ENCODE measurements at places on chromosomes 3 and 15.

DNA sequence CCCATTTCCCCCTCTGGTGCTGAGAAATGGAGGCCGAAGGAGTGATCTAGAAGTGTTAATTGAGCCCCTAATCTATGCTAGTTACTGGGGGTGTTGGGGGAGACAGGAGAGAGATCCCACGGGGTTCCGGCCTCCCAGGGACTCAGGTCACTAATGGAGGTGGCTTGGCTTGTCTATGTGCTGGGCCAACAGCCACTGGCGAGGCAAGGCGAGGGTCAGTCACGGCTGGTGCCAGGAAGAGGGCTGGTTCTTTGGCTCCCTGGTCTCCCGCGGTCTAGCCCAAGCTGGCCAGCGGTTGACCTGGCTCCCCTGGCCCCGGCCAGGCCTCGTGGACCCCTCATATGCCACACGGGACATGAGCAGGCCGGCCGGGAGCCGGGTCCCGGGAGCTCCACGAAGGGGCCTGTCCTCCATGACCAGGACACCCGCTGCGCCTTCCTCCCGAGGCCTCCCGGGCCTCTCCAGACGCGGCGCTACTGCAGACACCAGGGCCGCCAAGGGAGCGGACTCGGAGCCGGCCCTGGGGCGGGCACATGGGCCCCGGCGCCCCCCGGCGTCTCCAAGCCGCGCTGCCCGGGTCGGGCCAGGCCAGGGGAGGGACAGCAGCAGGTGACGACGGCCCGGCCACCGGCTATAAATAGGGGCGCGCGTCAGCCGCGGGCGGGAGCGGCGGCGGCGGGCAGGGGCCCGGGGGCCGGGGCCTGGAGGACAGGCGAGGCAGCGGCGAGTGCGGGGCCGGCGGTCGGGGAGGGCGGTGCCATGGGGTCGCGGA, at the start of gene ALPK3:
ALPK3 (plus strand) TSS at position 663 of the 772 bp plus-strand sequence; CDS start at position 760, 97 bp downstream.
- DNase-seq, result peak; percentile 37

DNA sequence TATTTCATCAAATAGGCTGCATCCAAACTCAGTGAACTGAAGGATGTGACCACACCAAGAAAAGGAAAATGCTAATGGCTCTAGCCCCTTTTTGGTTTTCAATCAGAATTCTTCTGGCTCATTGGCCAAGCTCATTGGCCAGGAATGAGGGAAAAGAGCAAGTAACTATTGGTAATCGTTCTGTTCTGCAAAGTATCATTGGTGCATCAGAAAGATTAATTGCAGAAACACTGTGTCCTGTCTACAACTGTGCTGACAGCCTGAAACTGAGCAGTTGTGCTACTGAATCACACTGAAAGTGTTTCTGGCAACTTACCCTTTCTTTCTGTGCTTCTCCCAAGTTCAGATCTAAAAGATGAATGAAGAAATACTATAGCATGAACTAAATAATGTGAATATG, 116.4 kb upstream of the ROBO2 start:
- no peak for DNase-seq

- DNase-seq, result no peak
Observed at GRCh38 chr3:73556520-73557372, 68.0 kb downstream of the PDZRN3 start.

- no peak for DNase-seq
Observed at GRCh38 chr3:163561151-163561550, 1517.1 kb downstream of the SI start.

GRCh38 chr3:124451630-124452317, 278.5 kb upstream of the UMPS start:
- no peak for DNase-seq

- DNase-seq, result no peak
Observed at GRCh38 chr3:127733781-127734180, 61.0 kb downstream of the ABTB1 start.

DNA sequence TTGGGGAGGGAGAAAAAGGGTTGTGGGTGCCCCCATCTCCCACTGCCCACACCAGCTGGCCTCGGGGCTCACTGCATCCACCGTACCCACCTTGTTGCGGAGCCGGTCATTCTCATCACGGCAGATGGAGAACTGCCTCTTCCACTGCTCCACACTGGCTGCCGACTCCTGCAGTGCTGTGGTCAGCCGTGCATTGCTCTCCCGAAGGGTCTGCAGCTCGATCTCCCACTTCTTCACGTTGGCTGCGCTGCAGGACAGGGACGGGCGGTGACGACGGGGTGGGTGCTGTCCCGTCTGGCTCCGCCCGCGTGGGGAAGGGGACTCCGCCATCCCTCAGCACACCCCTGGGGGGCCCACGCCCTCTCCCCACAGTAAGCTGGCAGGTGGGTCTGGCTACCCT, 45.1 kb downstream of the WHAMM start:
- no peak for DNase-seq

DNA sequence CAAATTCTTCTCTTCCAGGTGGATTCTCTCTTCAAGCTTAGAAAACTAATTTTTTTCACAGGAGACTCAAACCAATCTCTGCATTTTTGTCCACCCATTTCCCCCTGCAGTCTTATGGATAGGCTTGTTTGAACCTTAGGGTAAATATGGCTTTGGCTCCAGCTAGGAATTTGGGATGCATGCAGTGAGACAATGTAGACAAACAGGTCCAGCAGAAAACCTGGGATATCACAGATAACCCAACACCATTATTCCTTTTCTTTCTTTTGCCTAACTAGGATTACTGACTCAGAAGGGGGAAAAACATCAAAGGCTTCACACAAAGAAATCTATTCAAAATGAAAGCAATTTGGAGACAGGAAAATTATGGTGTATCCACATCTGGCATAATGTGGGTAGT, 11.2 kb upstream of the SEMA5B start:
- DNase-seq, result no peak

GRCh38 chr3:154729741-154730140, 299.8 kb upstream of the GPR149 start:
- DNase-seq, result no peak

GRCh38 chr3:98765721-98766120, 2.6 kb downstream of the ST3GAL6 start:
- DNase-seq, result no peak

GRCh38 chr3:189394599-189395121, 222.9 kb downstream of the TPRG1 start:
- no peak for DNase-seq

DNA sequence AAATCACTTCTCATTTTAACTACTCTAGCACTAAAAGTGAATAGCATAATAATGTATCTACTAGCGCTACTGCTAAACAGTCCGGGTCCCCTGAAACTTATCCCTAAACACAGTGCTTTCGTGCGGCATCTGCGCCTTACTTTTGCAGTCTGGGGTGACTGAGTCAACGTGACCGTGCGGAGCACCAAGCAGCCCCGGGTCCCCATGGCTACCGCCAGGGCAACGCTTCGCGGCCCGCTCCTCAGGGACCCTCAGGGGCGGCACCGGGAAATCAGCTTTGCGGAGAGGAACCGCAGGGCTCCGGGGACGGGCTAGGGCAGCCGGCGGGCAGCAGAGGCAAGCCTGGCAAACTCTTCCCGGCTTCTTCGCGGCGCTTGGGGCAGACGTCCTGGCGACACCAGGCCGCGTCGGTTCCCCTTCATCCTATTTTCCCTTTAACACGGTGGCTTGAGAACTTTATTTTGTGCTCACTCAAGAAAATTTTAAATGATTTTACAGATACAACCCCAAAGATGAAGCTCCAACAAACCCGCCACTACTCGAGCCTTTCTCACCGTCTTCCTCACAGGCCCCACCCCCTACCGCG, 757 bp upstream of the DIPK2A start:
- DNase-seq, result peak; percentile 74

GRCh38 chr3:3664935-3665334, 134.3 kb upstream of the LRRN1 start:
- DNase-seq, result no peak

- DNase-seq, result no peak
Observed at GRCh38 chr3:169694117-169694516, 30.6 kb upstream of the MECOM start.

DNA sequence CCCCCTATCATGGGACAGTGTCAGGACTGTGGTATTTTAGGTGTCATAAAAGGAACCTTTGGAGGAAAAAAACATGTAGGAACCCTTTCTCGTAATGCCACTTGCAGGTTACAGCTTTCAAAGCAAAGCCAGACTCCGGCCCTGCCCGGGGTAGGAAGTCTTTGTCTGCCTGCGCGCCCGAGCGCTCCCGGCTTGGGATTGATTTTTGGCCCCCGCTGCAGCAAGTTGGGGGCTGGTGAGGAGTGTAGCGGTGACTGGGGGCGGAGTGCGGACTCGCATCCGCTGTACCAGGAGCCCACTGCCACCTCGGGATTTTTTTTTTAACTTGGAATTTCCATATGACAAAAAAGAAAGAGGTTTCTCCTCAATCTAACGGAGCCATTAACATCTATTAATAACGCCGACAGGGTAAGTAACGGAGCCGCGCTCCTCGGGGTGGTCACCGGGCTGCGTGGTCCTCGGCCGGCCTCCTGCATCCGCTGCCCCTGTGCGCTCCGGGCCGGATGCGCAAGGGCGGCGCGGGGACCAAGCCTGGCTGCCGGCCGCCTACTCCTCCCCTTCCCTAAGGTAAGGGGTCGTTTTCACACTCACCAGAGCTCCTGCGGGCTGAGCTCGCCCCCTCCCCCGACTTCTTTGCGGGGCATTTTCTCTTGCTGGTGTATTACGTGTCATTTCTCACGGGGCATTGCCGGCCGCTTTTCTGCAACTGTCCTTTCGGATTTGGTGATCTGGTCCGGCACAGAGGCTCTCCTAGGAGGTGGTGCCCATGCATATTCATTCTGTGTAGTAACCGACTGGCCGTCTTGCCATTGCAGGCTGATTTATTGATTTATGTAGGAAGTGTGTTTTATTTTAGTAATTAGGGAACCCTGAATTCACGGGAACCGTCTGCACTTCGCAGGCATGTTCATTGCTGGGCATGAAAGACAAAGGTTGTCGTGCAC, 219.8 kb upstream of the TOPAZ1 start:
- no peak for DNase-seq

GRCh38 chr3:108297647-108298046, 1.3 kb downstream of the HHLA2 start:
- no peak for DNase-seq

- no peak for DNase-seq
Observed at GRCh38 chr3:153072856-153073255, 89.2 kb upstream of the RAP2B start.

GRCh38 chr3:157127831-157128767, 31.8 kb downstream of the CCNL1 start:
- peak; percentile 74 for DNase-seq

- no peak for DNase-seq
Observed at GRCh38 chr3:126397610-126398422, 3.1 kb downstream of the CFAP100 start.

- DNase-seq, result no peak
Observed at GRCh38 chr3:178393824-178394223, 142.4 kb upstream of the KCNMB2 start.

- DNase-seq, result peak; percentile 47
Observed at GRCh38 chr3:98901119-98901391, 440 bp downstream of the DCBLD2 start.

- DNase-seq, result no peak
Observed at GRCh38 chr3:14202874-14203520, 24.4 kb downstream of the LSM3 start.

GRCh38 chr3:32239307-32240158, 1.1 kb downstream of the CMTM8 start:
- no peak for DNase-seq

GRCh38 chr3:144497452-144497851, 525.8 kb downstream of the DIPK2A start:
- no peak for DNase-seq

- DNase-seq, result no peak
Observed at GRCh38 chr15:81337241-81337640, 13.3 kb upstream of the STARD5 start.

DNA sequence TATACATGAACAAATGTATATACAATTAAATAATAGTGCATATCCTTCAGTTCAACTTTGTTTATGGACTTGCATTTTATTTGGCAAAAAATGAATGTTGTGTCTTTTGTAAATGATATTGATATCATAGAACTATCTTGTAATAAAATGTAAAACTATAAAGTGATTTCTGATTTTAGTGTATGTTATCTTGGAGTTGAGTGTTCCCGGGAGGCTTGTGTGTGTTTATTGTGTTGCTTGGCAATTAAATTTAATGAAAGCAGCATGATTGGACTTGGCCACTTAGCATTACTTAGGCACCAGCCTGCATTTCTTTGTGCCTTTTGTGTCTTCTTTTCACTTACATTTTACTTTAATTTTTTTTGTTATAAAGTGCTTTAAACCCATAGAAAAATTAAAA, 10.6 kb downstream of the ARHGEF26 start:
- no peak for DNase-seq

- no peak for DNase-seq
Observed at GRCh38 chr3:125148836-125149235, 63.7 kb downstream of the SLC12A8 start.

GRCh38 chr3:159832024-159832423, 156.6 kb upstream of the IL12A start:
- peak; percentile 93 for DNase-seq

DNA sequence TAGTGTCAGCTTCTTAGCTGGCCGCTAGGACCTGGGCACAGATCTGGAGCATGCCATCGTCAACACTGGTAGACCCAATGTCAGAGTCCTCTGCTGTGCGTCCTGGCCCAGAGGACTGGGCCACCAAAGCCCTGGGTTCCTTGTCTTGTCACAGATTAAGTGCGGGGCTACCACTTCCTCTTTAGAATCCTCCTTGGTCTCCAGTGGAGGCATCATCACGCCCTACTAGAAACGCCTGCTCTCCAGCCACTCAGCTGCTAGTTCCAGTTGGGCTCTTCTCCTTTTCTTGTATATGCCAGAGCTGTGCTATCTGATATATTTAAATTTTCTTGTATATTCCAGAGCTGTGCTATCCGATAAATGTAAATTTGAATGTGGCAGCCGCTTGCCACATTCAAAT, 11.2 kb downstream of the PPCDC start:
- DNase-seq, result peak; percentile 85

DNA sequence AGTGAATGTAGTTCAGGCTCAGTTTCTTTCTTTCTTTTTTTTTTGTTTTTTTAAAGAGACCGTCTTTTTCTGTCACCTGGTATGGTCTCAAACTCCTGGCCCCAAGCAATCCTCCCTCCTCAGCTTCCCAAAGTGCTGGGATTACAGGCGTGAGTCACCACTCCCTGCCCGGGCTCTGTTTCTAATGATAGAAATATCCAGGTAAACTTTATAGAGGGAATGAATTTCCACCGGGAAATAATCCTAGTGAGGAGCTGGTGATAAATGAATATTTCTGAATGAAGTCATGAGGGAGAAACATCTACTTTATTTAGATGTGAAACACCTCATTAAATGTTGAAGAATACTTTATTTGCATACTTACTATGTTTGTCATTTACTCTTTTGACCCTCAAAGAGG, 7.2 kb downstream of the RNF13 start:
- DNase-seq, result no peak

GRCh38 chr3:107985496-107985895, 105.3 kb downstream of the CD47 start:
- DNase-seq, result peak; percentile 58

DNA sequence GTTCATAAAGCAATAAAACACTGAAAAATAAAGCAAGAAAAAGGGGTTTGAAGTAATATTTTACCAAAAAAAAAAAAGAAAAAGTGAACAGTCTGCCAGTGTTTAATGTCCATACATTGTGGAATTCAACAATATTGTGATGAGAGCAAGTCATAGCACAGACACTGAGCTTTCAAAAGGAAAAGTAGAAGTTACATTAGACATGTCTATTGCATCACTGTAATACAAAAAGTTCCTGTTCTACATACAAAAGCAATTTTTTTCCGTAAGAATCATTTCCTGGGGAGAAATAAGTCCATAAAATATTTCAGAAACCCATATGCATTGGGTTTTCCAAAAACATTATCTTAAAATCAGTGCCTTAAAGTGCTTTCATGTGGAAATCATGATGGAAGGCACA, 11.8 kb upstream of the HDC start:
- no peak for DNase-seq

- no peak for DNase-seq
Observed at GRCh38 chr15:90423801-90424319, 35.8 kb downstream of the IQGAP1 start.

Data from hematopoietic multipotent progenitor cell treated with erythropoietin and hydrocortisone succinate and interleukin-3 and kit ligand, for 4 days (in vitro differentiated cells).